CD4-positive, CD25-positive, alpha-beta regulatory T cell (primary cell): ENCODE measurements at places on chromosomes 7 and 10.

- DNase-seq: no peak
Measured at GRCh38 chr7:105719395-105719794, 138.1 kb upstream of the EFCAB10 start.

- no peak for DNase-seq
Measured at GRCh38 chr7:44084701-44085100, 2.4 kb upstream of the POLM start.

GRCh38 chr7:33369888-33370287, 240.5 kb downstream of the BBS9 start:
- DNase-seq: no peak

GRCh38 chr10:66990143-66990830, 64.5 kb downstream of the LRRTM3 start:
- DNase-seq: no peak

DNA sequence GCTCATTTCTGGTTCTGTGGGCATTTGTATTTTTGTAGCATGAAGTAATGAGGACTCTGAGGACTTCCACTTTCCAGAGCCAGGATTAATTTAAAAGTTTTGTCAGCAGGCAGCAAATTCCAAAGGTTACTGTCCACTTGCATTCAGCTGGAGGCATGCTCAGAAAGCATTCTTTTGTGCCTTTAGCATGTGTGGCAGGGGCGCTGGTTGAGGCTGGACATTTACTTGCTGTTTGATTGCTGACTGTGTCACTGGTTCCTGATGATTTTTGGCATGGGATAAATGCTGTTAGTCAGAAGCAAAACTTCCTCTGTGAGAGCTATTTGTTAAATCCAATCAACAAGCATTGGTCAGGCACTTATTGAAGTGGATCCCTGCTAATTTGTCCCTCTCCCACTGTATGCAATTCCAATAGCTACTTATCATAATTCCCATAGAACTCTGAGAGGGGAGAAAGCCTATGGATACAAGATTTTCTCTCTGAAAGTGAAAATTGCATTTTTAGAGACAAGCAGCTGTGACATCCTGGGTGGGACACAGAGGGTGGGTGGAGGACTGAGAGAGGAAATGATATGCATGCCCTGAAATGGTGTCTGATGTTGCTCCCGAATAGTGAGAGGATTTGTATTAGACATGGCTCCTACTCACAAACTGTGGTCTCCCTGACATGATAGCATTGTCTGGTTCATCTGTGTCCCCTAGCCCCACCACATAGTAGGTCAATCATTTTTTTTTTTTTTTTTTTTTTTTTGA, 161.2 kb upstream of the WDR11 start:
- DNase-seq: no peak
